ENCODE measurements at places on chromosomes 7 and 10. TPM values are rescaled to one million over a fixed set of nuclear protein-coding genes. Genes with fewer than 3 reads are reported as not detected.

DNA sequence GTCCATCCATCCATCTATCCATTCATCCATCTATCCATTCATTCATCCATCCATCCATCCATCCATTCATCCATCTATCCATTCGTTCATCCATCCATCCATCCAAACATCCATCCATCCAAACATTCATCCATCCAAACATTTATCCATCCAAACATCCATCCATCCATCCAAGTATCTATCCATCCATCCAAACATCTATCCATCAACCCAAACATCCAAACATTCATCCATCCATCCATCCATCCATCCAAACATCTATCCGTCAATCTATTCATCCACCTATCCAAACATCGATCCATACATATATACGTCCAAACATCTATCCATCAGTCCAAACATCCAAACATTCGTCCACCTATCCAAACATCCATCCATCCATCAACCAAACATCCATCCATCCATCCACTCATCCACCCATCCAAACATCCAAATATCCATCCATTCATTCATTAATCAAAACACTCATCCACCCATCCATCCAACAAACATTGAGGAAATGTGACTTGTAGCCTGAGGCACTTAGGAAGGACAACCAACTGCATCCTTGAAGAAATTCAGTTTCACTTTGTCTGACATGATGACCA lies 28.8 kb upstream of the MYH16 start:
- no peak overlapping the region for H3K27ac ChIP-seq
- H3K27me3 ChIP-seq, result no peaks in the 10 kb centered on the region
- no peaks in the 10 kb centered on the region for H3K4me1 ChIP-seq
- H3K36me3 ChIP-seq, result no peaks in the 10 kb centered on the region
- no peak for DNase-seq

- peaks cover 27% of the 10 kb centered on the region for H3K36me3 ChIP-seq
- DNase-seq, result no peak
- H3K27me3 ChIP-seq, result no peaks in the 10 kb centered on the region
- peaks cover 18% of the 10 kb centered on the region for H3K4me1 ChIP-seq
Observed at GRCh38 chr10:125817337-125817946, 5.6 kb downstream of the UROS start.

GRCh38 chr10:30396698-30397097 lies 37.3 kb upstream of the MAP3K8 start:
- H3K27me3 ChIP-seq, result peaks cover 7% of the 10 kb centered on the region
- H3K4me3 ChIP-seq, result no peak overlapping the region
- no peak for DNase-seq
- no peak overlapping the region for H3K27ac ChIP-seq
- no peaks in the 10 kb centered on the region for H3K36me3 ChIP-seq

- H3K4me1 ChIP-seq, result no peaks in the 10 kb centered on the region
- no peaks in the 10 kb centered on the region for H3K27me3 ChIP-seq
- no peak for DNase-seq
- H3K4me3 ChIP-seq, result no peak overlapping the region
- no peak overlapping the region for H3K27ac ChIP-seq
Observed at GRCh38 chr10:116452338-116452720, 24.7 kb downstream of the PNLIPRP3 start.

The ACSL5 gene
- total RNA-seq, result 1.7 TPM

- H3K36me3 ChIP-seq, result no peaks in the 10 kb centered on the region
- peak; percentile 77 for DNase-seq
- H3K27ac ChIP-seq, result no peak overlapping the region
- peaks cover 6% of the 10 kb centered on the region for H3K27me3 ChIP-seq
Observed at GRCh38 chr7:26842897-26843296, 21.5 kb downstream of the SKAP2 start.

DNA sequence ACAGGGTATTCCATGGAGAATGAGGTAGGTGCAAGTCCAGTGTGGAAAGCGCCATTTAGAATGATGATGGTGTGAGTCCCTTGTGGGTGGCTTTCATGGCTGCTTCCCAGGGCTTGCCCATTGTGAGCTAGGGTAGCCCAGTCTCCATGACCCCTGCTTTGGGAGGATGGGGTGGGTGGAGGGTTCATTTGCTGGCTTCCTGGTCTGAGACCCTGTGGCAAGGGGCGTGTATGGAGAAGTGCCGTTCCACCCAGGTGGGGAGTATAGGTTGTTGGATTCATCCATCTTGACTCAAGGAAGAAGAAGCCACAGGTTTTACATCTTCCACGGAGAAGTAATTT lies 27.7 kb downstream of the CCM2 start:
- H3K27me3 ChIP-seq, result no peaks in the 10 kb centered on the region
- no peak for DNase-seq
- peaks cover 17% of the 10 kb centered on the region for H3K36me3 ChIP-seq

DNA sequence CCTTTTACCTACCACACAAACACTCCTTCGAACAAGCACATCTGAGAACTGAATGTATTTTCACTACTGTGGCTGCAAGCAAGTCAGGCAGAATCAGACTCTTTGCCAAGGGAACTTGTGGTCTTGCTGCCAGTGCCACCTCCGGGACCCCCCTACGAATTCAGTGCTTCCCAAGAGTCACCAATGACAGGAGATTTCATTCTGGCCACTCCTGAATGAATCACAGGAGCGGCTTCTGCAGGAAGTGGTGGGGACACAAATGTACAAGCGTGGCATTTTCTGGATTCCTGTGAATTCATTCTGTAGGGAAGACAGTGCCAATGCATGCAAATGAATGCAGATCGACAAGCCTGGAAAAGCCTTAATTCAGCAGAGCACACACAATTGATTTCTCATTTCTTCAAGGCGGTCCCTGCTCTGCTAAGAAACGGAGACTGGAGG lies 161.2 kb downstream of the CAMK1D start:
- H3K27me3 ChIP-seq, result peaks cover 2% of the 10 kb centered on the region
- H3K36me3 ChIP-seq, result no peaks in the 10 kb centered on the region
- no peak overlapping the region for H3K4me3 ChIP-seq
- no peaks in the 10 kb centered on the region for H3K4me1 ChIP-seq
- no peak overlapping the region for H3K27ac ChIP-seq

DNA sequence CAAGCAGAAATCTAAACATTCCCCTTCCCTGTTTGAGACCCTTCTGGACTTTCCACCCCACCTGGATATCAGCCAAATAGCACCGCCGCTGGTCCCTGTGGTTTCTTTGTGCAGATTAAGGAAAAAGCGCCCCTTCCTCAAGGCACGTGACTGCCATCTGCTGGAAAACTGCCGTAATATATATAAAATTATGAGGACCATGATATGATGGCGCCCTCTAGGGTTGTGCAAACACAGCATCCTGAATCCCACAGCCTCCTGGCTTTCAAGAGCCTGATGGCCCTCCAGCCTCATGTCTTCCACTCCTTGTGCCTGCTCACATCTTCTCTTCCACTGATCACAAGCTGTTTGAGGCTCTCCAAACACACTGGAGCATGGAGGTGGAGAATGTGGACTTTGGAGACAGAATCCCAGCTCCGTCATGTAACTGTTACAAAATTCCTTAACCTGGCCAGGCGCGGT lies 121.3 kb downstream of the MYL10 start:
- H3K4me3 ChIP-seq, result no peak overlapping the region
- no peak overlapping the region for H3K27ac ChIP-seq
- peak; percentile 75 for DNase-seq
- H3K36me3 ChIP-seq, result no peaks in the 10 kb centered on the region

GRCh38 chr10:49174261-49174925 lies 13.8 kb downstream of the TMEM273 start:
- H3K27me3 ChIP-seq, result no peaks in the 10 kb centered on the region
- no peak overlapping the region for H3K27ac ChIP-seq
- no peak for DNase-seq
- H3K4me3 ChIP-seq, result no peak overlapping the region

GRCh38 chr10:93702210-93703001 lies at the start of gene FRA10AC1:
Gene FRA10AC1 (minus strand): TSS chr10:93702592. CDS start chr10:93700106, 2,486 bp downstream.
- peak within 1 kb of the TSS; percentile 95 for H3K27ac ChIP-seq
- peaks cover 9% of the 10 kb centered on the region for H3K36me3 ChIP-seq
- peaks cover 4% of the 10 kb centered on the region for H3K4me1 ChIP-seq
- H3K27me3 ChIP-seq, result no peaks in the 10 kb centered on the region

DNA sequence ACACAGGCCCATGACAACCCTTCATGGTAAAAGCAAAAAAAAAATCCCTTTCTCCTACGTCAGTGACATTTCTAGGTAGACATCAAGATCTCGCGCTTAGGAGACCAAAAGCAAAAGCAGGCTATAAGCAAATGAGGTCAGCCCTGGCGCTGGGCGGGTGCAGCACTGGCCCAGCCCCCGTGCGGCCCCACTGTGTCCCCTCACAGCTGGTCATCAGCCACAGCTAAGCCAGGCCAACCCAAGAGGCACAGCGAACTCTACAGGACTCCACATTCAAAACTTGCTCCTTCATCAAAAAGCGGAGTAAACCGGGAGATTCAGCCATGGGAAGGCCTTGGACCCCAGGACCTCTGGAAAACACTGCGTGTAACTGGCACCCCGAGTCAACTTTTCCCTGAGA lies 113.7 kb downstream of the PTPRN2 start:
- no peak overlapping the region for H3K27ac ChIP-seq
- H3K4me1 ChIP-seq, result peaks cover 11% of the 10 kb centered on the region
- no peak for DNase-seq
- H3K36me3 ChIP-seq, result no peaks in the 10 kb centered on the region

DNA sequence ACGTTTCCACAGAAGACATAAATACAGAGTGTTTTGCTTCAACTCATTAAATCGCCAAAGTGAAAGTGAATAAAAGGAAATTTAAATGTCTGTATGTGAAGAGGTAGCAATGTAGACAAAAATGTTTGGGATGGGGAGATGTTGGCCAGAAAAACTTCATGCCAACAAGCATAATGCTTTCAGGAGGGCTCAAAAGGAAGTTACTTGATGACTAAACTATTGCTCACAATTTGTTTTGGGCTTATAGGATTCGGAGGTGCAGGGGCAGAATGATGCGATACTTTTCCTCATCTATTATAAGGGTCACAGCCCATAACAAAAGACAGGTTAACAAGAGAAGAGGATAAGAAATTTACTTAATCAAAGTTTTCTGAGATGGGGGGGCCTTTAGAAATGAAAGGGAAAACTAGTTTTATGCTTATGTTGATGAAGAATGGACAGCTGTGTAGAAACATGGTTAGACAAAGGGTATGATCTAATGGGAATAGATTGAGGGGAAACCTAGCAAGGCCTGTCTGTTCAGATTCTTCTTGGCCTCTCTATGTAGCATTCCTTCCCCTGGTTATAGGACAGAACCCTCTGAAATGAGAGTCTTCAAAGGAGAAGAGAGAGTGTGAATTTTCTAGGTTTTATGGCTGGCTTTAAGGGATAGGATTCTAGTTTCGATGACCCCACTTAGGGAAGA lies 898.6 kb downstream of the LRMDA start:
- H3K4me3 ChIP-seq, result no peak overlapping the region
- peaks cover 10% of the 10 kb centered on the region for H3K4me1 ChIP-seq

DNA sequence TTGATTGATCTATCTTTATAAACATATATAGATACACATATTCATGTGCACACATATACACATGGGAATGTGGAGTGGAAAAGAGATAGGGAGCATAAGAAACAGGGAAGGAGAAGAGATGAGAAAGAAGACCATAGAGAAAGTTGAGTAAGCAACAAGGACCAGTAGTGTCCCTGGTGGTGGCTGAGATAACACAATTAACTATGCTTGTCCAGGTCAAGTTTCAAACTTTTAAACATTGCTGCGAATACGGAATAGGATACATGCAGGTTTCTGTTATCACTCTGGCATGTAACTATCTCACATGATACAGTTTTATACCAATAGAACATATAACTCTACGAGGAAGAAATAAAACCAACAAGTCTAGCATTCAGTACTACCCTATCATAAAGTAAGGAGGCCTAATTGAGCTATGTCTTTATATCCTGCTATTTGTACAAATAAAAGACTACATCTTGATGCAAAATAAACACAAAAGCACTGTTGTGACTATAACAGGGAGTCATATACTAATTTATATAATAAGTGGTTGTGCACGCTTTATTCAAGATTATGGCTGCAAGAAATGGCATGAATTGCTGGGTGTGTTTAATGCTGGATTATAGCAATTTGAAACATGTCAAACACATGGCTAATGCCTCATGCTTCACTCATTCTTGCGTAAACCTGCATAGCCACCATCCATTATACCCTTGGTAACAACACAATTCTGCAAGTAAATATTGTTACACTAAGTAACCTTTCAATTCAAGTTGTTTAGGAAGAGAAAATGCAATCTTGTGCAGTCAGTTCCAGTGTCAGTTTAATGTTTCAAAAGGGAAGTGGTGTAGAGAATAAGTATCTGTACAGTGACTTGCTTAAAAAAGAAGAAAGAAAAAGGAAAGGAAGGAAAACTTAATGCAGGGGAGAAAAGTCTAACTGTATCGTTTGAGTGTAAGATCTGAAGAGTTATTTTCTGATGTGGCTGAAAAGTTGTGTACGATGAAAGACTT lies 8.2 kb downstream of the FOXP2 start:
- peaks cover 5% of the 10 kb centered on the region for H3K4me1 ChIP-seq
- H3K4me3 ChIP-seq, result no peak overlapping the region
- DNase-seq, result peak; percentile 33
- H3K36me3 ChIP-seq, result no peaks in the 10 kb centered on the region
- H3K27ac ChIP-seq, result peak overlapping the region; percentile 32

The ZNF680 gene
- 14.1 TPM for total RNA-seq

DNA sequence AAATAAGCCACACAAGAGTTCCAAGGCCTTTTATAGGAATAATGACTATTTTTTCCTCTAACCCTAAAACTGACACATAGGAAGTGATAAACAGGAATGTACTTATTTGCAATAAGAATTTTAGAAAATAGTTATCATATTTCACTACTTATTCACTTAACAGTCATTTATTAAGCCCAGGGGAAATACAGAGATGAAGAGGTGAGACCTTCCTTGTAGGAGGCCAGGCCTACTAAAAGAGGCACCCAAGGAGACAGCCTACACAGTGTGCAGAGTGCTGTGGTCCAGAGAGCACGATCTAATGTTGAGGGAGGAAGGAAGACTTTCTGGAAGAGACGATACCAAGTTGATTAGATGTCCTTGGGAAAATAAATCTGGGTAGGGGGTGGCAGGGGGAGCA lies 45.0 kb upstream of the PPP1R3C start:
- H3K4me1 ChIP-seq, result no peaks in the 10 kb centered on the region
- no peaks in the 10 kb centered on the region for H3K36me3 ChIP-seq
- DNase-seq, result no peak
- H3K27me3 ChIP-seq, result no peaks in the 10 kb centered on the region

- no peaks in the 10 kb centered on the region for H3K27me3 ChIP-seq
- no peak overlapping the region for H3K4me3 ChIP-seq
- H3K36me3 ChIP-seq, result peaks cover 17% of the 10 kb centered on the region
- DNase-seq, result peak; percentile 64
- peaks cover 69% of the 10 kb centered on the region for H3K4me1 ChIP-seq
Observed at GRCh38 chr10:102633287-102633686, 11.0 kb upstream of the TRIM8 start.

DNA sequence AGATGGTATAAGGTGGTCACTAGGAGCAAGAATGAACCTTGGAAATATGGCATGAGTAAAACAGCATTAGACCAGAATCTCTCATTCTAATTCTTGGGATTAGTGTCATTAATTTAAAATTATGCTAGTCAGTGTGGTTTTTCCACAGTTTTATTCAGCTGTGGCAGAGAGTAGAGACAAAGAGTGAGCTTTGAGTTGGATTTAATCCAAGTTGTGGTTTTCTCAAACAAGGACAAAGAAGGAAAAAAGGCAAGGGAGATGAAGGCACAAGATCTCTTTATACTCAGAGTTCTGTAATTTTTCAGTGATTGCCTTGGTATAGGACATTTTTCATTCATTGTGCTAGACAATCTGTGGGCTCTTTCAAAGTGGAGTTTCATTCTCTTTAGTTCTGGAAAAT lies 28.2 kb upstream of the AKAP9 start:
- no peak for DNase-seq
- no peak overlapping the region for H3K4me3 ChIP-seq
- no peak overlapping the region for H3K27ac ChIP-seq
